T-cell (primary cell): ENCODE measurements at places on chromosomes 1 and 21.

DNA sequence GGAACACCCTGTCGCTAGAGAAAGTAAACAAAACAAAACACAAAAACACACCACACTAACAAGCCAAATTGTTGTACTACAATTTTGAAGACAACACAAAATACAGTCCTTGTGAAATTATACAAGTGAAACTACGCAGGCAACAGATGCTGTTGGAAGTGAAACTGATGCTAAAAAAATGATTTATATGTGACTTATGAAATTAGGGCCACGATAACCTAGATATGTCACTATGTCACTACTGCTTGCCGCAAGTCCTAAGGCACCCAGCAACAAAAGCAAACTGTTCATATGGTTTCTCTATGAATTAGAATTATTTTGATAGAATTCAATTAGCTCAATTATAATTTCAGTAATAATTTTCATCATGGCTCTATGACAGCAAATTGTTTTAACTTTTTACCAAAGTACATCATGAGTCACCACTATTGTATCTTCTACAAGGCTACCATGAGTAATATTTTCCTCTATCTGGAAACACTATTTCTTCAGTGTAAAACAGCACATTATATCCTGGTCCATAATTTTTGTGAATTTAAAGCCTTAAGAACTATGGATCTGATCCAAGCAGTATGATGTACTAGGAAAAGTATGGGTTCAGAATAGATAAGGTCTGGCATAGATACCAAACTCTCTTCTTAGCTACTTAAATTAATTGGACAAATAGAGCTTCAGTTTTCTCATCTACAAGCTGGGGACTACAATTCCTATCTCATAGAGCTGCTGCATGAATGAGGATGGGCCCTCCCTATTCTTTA, 216.3 kb downstream of the COL11A1 start:
- no peak for DNase-seq

GRCh38 chr21:35511696-35512162, 462.6 kb upstream of the RUNX1 start:
- no peak for DNase-seq

DNA sequence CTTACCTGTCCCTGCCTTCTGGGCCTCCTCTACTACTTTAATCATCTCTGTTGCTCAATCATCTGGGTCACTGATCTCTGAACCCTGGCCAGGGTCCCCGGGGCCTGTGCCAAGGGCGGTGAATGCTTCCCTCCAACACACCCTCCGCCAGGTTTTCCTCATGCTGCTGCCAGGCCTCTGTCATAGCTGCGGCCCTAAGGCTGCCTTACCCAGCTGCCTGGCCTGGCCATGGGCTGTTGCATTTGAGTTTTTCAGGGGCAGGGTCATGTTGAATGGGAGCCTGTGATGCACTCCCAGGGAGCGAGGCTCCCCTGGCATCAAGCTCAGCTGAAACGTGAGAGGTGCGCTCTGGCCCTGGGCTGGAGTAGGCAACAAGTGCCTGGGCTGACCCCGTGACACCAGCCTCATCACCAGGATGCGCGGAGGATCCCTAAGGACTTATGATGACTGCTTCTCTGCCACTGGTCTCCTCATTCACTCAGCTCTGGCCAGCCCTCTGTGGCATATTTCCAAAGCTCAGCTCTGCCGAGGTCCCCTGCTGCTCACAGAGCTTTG, 7.6 kb downstream of the EDN2 start:
- no peak for DNase-seq

- no peak for DNase-seq
Measured at GRCh38 chr1:238674316-238674715, 712.1 kb upstream of the CHRM3 start.

DNA sequence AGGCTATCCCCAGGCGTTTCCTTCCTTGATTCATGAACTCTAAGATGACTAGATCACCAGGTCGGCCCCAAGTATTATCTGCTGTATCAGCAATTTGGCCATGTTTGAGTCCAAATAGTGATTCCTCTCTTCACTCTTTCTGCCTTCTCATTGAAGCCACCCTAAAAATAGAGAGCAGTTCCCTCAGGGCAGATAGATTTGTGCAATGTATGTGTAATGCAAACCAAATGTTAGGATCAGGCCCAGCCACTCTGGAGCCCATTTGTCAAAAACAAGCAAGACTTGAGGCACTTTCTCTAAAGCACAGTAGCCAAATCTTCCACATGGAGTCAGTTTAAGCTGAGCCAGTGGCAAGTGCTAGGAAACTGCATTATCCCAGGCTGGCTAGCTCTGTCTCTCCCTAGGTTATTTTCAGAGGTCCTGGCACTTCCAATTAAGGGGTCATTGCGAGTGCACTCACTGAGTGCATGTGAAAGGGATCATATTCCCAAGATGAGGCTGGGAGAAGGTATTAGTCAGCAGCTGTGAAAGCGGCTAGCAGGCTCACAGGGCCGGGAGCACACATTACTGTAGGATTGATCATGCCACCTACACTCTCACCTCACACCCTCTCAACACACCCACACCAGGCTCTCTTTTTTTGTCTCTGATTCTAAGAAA, 97.9 kb upstream of the RAB3GAP2 start:
- no peak for DNase-seq

- DNase-seq, result no peak
Measured at GRCh38 chr1:37161171-37161570, 126.9 kb upstream of the GRIK3 start.

DNA sequence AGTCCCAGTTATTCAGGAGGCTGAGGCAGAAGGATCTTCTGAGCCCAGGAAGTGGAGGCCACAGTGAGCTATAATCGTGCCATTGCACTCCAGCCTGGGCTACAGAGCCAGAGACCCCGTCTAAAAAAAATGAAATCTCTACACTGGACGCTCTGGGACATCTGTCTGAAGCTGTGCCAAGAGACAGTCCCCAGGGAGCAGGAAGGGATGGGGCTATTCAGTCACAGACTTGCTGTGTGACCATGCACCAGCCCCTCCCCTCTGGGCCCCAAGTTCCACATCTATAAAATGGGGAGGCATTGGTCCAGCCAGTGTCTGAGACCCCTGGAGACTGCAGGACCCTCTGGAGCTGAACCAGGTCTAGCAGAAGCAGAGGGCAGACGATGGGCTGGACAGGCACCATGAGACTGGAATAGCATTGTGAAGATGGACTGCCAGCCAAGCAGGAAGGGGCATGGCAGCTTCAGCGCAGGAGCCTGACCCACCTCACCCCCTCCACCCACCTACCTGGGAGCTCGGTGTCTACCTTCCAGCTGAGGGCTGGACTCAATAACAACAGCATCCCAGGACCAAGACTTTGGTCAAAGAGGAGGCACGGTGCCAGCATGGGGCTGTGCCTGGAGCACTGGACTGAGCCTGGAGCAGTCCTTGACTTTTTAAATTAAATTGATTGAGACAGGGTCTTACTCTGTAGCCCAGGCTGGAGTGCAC, 1.4 kb downstream of the TMEM54 start:
- no peak for DNase-seq

- DNase-seq, result no peak
Measured at GRCh38 chr1:206672844-206673758, 11.6 kb upstream of the MAPKAPK2 start.

DNA sequence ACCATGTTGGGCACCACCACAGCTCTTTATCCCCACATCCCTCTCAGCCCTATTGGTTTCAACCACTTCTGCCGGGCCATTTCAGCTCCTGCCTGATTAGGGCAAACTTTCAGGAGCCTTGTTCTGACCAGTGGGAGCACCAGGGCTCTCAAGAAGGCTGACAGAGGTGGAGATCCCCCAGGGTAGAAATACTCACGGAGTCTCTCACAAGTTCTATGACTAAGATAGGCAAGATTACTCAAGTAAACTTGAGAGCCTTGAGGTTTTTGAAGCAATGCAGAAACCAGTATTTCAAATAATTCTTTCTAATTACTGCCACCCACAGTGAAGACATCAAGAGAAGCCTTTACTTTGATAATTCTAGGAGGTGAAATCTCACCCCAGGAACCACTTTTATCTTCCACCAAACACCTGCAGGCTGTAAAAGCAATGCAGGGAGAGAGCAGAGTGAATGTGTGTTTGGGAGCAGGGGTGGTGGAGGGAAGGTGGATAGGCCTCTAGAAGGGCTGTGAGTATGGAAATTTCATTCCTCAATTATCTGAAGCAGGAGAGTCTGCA, 6.6 kb upstream of the PTCH2 start:
- no peak for DNase-seq

- no peak for DNase-seq
Measured at GRCh38 chr1:99728494-99729235, 37.8 kb downstream of the FRRS1 start.

DNA sequence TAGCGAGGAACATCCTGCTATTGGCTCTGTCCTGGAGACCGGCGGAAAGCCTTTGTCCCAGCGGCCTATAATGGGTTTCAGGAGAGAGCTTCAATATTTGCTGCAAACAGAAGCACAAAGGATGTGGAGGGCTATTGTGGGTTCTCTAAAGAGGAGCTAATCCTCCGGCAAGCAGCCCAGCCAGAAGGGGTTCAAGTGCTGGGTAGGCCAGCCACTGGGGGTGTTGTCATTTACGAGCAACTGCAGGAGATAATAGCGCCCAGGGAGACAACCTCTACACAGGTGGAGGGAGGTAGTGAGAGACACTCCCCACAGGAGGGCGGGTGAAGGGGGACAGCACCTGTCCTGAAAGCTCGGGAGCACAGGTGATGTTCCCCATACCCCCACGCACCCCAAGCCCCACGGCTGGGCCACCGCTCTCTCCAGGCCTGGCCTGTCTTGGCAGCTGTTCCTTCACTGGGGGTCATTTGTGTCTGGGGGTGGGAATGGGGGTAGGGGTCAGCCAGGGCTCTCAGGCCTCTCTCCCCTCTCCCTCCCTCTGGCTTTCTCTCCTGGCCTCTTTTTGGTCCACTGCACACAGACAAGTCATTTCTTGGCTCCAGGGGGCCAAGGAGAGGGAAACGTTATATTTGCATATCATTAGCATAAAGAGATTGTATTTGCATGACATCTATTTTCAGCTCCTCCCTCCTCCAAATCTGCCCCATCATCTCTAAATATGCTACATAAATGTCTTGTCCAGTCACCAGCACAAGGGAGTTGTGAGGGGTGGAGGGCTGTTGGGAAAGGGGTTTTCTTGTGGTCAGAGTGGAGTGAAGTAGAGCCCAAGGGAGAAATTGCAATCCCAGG, 22.0 kb upstream of the SLC26A9 start:
- DNase-seq, result no peak

DNA sequence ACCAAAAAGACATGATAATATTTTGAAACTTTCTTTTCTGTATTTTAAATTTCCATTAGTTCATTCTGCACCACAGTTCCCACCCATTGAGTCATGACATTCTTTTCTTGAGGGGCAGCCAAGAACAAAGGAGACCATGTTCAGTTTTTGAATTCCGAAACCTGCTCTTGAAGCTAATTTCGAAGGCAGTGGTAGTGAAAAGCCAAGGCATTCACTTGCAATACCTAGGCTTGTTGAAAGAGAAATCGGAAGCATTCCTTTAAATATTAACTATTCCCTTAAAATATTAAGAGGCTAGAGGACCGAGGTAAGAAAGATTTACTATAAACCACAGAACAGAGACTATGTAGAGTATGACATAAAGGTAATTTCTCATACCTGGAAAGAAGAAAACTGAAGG, 256.3 kb downstream of the ADGRL2 start:
- DNase-seq, result no peak

- DNase-seq, result no peak
Measured at GRCh38 chr1:98068016-98068415, 147.2 kb upstream of the DPYD start.

- DNase-seq, result no peak
Measured at GRCh38 chr1:218510153-218510772, 165.1 kb downstream of the TGFB2 start.

GRCh38 chr1:98336472-98337083, 324.9 kb upstream of the SNX7 start:
- DNase-seq, result no peak

DNA sequence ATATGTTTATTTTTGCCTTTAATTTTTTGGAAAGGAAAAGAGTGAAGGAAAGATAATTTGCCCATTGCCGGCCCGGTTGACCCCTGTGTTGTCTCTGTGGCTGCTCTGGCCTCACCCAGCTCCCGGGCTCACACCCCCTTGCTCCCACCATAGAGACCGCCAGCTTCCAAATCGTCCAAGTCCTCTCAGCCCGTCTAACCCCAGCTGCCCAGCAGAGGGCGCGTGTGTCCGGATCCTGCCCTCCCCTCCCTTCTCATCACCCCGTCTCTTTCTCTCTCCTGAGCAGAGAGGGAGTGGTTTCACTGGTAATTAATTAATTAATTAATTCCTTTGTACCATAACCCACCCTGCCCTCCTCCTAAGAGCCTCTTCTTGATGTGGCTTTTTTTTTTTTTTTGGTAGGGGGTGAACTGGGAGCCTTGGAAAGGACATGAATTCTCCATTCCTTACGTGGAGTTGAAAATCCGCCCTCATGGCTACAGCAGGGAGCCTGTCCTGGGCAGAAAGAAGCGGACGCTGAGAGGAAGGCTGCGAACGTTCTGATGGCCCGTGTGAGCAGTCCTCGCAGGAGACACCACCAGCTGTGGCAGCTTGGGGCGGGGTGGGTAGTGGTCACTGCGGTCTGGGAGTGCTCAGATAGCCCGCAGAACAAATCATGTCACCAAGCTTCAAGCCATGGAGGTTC, 45.9 kb downstream of the KIAA0040 start:
- DNase-seq, result peak; percentile 66

- no peak for DNase-seq
Measured at GRCh38 chr1:230142608-230143210, 75.7 kb downstream of the GALNT2 start.

DNA sequence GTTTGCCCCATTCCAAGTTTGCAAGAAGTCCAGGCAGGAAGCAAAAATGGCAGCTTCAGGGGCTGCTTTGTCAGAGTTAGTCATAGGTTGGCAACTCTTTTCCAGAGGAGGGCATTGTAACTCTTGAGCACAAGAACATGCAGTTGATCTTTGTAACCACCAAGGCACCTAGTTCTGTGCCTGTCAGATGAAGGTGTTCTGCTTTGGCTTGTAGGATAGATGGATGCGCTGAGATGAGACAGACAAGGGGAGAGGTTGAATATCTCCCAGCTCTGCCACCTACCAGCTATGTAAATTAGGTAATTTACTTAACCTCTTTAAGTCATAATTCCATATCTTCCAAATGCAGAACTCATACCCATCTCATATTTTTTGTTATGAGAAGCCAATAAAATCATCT, 89.3 kb downstream of the ZNF648 start:
- no peak for DNase-seq

DNA sequence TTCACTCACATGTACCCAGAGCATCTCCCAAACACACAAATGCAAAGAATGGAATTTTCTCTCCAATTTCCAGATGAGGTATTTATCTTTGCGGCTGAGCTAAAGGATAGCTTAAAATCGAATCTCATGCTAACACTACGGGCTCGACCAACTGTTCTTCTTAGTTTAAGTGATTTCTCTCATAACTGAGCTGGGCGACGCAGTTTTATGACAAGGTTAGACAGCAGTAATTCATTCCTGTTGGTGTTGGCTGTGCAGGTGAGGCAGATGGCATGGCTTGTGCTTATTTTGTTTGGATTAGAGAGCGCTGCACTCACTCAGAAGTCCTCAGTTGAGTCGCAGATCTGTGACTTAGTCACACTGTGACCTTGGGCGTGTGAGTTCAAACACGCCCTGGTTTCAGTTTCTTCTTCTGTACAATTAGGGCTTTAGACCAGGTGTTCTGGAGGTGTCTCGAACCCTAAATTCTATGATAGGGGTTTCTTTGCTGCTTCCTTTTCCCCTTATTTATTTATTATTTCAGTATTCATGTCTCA, 41.5 kb upstream of the MRPS6 start:
- DNase-seq, result no peak

- no peak for DNase-seq
Measured at GRCh38 chr1:147591261-147591891, 50.1 kb downstream of the BCL9 start.
